HCEC 1CT (cell line): ENCODE measurements at places on chromosomes 2 and 18.

GRCh38 chr2:40210344-40210967 is 241.4 kb downstream of the SLC8A1 start:
- no peak for DNase-seq

GRCh38 chr2:24329700-24330099 is 30.6 kb downstream of the ITSN2 start:
- DNase-seq: no peak

DNA sequence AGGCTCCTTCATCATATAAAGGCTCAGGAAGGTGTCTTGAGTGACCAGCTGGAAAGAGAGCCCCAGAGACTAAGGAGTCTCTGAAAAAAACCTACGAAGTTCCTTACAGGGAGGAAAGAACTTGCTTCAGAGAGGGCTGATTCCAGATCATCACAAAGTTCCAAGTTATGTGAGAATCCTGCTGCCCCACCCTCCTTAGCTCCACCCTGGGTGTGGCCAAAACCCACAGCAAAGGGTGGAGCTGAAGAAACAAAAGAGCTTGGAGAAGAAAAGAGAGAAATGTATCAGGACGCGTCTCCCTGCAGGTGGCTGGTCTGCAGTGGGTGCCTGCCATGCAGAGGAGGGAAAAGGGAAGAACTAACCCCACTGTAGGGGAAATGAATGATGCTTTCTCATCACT is 32.8 kb upstream of the ZNF396 start:
- no peak for DNase-seq

DNA sequence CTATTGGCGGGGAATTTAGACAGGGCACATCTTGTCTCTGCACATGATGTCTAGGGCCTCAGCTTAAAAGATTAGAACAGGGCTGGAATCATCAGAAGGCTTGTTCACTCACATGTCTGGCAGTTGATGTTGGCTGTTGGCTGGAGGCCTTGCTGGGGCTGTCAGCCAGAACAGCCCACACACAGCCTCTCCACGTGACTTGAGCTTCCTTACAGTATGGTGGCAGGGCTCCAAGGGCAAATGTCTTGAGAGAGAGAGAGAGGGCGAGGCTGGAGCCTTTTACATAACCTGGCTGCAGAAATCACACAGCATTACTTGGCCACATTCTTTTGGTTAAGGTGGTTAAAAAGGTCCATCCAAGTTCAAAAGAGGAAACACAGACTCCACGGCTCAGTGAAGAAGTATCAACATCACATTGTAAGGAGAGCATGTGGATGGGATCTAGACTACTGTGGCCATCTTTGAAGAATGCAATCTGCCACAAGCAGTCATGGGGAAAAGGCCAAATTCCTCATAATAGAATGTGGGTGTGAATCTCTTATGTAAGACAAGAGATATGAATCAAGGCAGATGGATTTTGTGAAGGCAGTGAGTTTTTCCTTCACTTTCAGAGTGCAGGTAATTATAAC is 30.4 kb downstream of the SRSF7 start:
- DNase-seq: peak; percentile 94

- no peak for DNase-seq
Observed at GRCh38 chr18:59876310-59876626, 23.5 kb upstream of the PMAIP1 start.

DNA sequence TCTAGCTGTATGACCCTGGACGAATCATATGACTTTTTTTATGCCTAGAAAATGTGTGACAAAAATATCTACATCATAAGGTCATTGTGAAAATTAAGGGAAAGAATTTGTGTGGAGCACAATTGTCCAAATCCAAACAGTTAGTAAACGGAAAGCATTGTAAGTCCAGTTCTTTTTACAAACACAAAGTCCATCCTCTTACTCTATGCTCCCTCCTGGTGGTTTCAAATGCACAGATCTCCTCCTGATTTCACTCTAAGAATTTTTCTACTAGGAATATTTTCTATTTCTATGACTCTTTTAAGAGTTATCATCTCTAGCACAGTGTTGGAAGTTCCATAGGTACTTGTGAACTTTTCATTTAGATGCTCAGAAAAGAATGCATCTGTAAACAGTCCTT is 125.2 kb upstream of the ARL5A start:
- DNase-seq: no peak
